DMS53 (cell line): ENCODE measurements at places on chromosomes 13 and 19.

- DNase-seq, result no peak
Measured at GRCh38 chr13:41144576-41144975, 12.0 kb upstream of the KBTBD6 start.

- no peak for DNase-seq
Measured at GRCh38 chr19:12665281-12665573, 1.3 kb downstream of the MAN2B1 start.

GRCh38 chr13:51733374-51734298, 70.3 kb downstream of the DHRS12 start:
- DNase-seq, result peak; percentile 55

GRCh38 chr13:42215578-42216421, 56.2 kb upstream of the AKAP11 start:
- DNase-seq, result peak; percentile 56

DNA sequence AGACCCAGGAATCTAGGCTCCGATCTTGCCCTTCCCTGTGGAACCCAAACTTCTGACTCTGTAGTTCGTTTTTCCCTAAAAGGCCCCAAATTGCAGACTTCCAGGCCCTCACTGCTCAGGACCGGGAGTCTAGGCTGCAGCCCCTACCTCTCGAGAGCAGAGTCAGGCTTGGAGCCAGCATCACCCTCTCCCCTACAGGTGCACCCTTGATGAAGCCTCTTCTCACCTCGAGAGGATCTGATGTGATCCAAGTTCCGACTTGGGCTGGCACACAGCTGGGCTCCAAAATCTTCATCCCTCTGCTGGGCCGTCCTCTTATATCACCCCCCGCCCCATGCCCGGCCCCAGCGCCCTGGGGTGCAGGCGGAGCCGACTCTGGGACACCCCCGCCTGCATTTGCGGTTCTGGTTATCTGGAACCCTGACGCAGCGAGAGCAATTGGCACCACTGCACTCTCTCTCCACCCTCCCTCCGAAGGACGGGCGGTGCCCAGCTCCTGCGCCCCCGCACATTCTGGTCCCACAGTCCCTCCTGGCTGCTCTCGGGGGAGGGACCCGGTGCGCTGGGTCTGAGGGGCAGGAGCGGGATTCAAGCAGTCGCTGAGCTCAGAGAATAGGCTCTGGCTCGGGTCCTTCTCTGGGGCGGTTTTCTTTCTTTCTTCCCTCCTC, at the start of gene KLK7:
Gene KLK7, minus strand, starts transcription at position 293 of the 668 bp plus-strand sequence. CDS start 1,518 bp downstream, outside the sequence.
- DNase-seq, result no peak

GRCh38 chr13:22262001-22262885, 591.4 kb downstream of the FGF9 start:
- no peak for DNase-seq

- DNase-seq, result peak; percentile 1
Measured at GRCh38 chr13:100330662-100331061, 241.8 kb downstream of the PCCA start.

DNA sequence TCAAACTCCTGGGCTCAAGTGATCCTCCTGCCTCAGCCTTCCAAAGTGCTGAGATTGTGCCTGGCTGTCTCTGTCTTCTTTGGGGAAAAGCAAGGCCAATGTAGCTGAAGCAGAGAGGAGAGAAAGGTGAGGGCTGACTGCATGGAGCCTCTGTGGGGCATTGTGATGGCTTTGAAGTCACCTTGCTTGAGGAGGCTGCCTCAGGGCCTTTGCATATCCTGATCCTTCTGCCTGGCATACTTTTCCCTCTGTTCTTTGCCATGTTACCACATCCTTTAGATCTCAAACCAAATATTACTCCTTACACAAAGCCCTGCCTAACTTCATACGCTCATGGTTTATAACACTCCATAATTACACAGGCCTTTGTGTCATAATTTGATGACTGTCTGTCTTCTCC, 9.4 kb upstream of the PPP5C start:
- no peak for DNase-seq

GRCh38 chr19:41967054-41967783, 8.1 kb upstream of the RABAC1 start:
- no peak for DNase-seq

GRCh38 chr13:102863590-102863989, 17.8 kb downstream of the ERCC5 start:
- DNase-seq, result no peak

GRCh38 chr13:94709001-94709834, 3.1 kb downstream of the SOX21 start:
- no peak for DNase-seq

DNA sequence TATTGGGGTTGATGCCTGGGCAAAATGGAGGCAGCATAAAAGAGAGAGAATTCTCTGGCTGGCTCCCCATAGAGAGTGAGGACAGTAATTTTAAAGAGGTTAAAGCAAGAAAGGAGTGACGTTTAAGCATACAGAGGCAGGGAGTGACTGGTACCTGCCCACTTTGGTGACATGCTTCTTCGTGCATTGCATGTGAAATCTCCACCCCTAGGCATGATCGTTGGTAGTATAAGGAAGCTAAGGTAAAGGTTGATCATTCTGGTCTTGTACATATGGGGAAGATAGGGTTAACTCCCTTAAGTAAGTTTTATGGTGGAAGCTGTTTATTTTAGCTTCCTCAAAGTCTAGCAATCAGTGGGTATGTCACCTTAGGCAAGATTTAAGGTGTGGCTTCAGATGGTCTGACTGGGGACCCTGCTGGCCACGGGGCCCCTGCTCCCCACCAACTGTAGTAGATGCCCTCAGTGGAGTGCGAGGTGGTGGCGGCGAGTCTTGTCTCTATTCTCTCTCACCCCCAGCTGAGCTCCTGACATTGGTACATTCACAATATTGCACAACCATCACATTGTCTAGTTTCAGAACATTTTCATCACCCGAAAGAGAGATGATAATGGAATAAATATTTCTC, 797.5 kb upstream of the SPRY2 start:
- no peak for DNase-seq

GRCh38 chr19:30670562-30671366, 298.6 kb downstream of the ZNF536 start:
- DNase-seq, result no peak

DNA sequence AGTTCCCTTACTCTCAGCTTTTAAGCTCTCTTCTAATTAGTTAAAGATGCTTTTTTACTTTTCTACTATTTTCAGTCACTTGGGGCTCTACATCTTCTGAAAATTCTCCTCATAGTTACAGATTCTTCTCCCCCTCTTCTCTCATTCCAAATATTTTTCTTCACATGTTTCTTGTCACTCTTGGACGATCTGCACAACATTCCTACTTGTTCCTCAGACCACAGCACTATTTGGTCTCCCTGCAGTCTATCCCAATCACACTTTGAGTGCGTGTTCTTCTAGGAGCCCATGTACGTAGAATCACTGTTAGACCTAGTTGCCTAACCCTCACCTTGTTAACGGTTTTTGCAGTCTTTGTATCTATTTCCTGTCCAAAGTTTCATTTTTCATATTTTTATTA, 222.5 kb upstream of the SPRY2 start:
- no peak for DNase-seq

DNA sequence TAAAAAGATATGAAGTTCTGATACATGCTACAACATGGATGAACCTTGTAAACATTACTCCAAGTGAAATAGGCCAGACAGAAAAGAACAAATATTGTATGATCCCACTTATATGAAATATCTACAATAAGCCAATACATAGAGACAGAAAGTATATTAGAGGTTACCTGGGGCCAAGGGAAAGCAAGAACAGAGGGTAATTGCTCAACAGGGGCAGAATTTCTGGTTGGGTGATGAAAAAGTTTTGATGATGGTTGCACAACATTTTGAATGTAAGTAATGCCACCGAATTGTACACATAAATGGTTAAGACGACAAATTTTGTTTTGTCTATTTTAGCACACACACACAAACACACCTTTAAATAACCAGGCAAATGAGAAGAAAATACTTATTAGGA, 268.4 kb downstream of the FOXO1 start:
- DNase-seq, result no peak

GRCh38 chr13:31166591-31166990, 4.9 kb upstream of the HSPH1 start:
- DNase-seq, result peak; percentile 67

- no peak for DNase-seq
Measured at GRCh38 chr13:45830121-45830520, 21.4 kb downstream of the SIAH3 start.

GRCh38 chr13:112159575-112160547, 92.9 kb downstream of the SOX1 start:
- no peak for DNase-seq

- DNase-seq, result no peak
Measured at GRCh38 chr13:98577836-98578285, 954 bp upstream of the STK24 start.

DNA sequence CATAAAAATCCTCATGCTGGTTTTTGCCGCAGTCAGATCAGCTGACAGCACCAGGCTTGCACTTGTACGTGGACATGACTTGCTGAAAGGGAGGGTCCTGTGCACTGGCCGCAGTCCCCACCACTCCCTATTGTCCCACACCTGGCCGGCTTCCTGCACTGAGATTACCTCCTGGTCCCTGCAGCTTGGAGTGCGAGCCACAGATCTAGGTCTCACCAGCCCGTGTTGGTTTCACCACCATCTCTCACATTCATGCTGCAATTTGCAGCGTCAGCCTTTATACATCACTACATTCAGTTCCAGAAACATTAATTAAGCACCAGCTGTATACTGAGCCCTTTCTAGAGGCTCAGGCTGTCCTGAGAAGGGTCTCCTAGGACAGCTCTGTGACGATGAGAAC, 15.0 kb upstream of the CD22 start:
- DNase-seq, result no peak

DNA sequence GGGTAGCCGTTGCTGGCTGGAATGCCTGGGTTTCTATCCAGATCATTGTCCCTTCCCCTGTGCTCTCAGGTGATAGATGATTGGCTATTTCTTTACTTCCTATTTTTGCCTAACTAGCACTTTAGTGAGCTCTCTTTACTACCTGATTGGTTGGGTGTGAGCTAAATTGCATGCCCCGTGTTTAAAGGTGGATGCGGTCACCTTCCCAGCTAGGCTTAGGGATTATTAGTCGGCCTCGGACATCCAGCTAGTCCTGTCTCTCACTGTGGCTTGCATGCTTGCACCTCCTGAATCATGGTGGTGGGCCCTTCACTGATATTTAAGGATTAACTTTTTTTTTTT, 10.1 kb downstream of the TTYH1 start:
- no peak for DNase-seq

DNA sequence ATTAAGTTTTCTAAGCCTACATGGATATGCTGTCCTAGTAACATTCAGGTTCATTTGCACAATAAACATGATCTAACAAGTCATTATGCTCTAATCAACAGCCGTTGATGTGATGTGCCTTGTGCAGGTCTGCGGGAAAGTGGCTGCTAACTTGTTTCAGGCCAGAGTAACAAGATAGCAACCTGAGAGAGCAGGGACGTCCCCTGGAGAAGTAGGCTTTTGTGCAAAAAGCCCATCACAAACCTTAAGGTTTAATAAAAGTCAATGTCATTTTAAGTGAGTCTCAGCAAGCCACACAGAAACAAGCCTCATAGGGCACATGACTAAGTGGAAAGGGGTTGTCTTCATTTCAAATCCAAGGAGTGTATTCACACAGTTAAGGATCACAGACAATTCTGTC, 17.6 kb downstream of the FOXO1 start:
- no peak for DNase-seq

DNA sequence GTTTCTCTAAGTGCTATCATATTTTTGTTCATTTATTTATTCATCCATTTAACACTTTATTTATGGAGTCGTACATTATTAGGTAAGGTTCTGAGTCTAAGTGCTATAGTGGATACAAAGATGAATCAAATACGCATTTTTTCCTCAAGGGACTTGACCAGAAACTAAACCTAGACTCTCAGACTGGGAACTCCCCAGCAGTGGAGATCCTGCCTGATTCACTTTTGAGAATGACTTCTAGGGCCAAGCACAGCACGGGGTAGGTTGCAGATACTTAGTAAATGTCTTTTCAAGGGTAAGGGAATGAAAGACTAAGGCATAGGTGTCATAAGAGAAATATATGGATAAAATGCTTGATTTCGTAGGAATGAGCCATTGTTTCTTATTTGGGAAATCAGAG, 7.2 kb downstream of the DNAJC15 start:
- DNase-seq, result no peak

GRCh38 chr13:85089186-85089585, 710.0 kb downstream of the SLITRK6 start:
- DNase-seq, result no peak

DNA sequence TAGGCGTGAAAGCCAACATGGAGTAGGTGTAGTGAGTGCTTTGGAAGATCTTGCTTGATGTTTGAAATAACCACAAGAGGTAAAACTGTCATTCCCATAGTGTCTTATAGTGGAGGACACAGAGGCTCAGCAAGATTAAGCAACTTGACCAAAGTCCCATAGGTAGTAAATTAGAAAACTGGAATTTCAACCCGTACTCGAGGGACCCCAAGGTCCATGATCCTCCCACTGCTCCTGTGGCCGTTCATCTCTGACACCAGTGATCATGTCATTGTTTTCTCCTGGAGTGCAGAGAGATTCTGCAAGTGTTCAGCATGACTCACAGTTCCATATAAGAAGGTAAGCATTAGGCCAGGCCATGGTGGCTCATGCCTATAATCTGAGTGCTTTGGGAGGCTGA, 126.9 kb downstream of the FGF9 start:
- no peak for DNase-seq

DNA sequence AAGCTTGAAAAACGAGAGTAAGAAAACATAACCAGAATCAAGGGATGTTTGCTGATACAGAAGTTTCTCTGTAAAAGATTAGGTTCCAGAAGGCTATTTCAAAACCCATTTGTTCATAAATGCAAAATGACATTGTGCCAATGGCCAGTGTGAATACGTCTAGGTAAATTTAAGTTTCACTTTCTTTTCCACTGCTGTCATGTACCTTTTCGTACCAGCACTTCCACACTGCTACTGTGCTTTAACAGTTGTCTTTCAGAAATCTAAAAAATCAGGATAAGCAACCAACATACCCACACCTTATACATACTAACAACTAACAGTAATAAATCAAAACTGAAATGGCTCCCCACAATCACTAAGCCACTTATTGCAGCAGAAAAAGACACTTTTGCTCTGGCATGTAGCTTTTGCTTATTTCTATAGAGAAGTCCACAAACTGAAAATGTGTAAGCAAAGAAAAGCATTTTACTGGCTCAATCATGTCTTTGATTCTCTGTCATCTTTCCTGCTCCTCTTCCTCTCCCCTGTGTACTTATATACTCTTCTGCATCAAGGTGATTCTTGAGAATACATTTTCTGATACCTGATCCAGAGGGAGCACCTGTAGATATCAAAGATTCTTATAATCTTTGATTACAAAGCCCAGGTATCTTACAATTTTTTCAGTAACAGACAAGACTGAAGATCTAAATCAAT, 34.3 kb downstream of the ELF1 start:
- DNase-seq, result peak; percentile 9

- DNase-seq, result no peak
Measured at GRCh38 chr13:41900918-41901317, 60.0 kb downstream of the VWA8 start.

- DNase-seq, result no peak
Measured at GRCh38 chr19:8466018-8466417, 21.2 kb downstream of the HNRNPM start.
